Stimulated activated CD8-positive, alpha-beta memory T cell treated with anti-CD3 and anti-CD28 coated beads, Interleukin-15, amount 100 ng/mL, for 24 hours (primary cell): ENCODE measurements at places on chromosomes 7 and 10.

DNA sequence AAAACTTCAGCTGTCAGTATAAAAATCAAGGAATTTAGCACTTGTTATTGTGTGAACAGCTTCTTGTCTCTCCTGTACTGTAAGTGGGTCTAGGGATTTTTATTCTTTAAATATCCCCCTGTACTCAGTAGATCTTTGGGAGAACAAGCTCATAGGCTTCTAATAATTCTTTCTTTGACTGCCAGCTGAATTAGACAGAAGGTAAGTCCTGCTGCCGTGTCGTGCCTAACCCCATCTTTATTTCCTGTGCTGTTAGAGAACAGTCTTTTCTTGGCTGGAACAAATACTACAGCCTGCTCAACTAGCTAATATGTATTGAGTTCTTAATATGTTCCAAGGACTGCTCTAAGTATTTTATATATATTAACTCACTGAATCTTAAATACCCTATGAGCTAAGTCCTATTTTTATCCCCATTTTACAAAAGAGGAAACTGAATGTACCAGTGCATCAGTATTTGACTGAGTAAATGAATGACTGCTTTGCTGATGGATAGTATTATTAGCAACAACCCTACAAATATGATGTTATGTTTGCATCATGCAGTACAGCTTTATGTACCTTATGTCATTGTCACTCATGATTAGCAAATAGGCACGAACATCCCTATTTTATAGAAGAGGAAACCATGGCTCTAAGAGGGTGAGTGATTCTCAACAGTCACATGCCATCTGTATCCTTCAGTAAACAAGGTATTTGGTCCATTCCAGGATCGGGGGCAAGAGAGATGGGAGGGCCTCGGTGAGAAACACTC lies 5.5 kb upstream of the DUSP5 start:
- no peak for DNase-seq

DNA sequence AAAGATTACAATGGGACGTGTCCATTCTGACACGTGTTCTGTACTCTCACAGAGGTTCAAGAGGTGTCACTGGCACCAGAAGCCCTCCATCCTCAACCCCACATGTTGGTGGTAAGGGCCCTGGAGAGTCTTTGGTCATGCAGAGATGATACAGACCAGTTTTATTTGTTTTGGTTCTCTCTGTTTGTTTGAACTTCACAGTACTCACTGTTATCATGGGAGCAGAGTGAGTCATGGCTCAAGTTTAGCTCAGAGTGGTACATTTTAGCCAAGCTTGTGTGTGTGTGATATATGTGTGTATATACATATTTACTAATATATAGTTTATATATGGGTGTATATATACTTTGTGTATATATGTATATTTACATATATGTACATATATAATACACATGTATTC lies 935.6 kb downstream of the GRID1 start:
- DNase-seq: no peak

DNA sequence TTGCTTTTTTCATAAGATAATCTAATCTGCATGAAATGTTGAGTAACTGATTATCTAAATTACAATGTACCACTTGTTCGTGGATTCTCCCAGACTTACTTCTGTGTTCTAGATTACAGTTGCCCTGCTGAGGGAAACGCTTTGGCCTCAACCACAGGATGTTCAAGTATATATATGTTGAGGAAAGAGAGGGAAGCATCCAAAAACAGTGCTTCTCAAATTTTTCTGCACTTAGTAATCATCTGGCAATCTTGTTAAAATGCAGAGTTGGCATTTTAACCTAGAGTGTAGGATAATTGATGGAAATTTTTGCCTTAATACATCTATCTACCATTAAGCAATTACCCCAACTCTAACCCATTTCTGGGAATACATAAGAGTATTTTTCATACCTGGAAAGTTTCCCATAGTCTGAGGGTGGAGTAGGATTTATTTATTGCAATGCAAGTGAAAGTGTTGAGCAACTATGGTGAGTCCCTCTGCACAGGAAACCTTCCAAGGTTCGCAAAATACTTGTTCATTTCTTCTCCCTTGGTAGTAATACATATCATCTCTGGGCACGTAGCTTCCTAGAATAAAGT lies 59.6 kb upstream of the C1GALT1 start:
- no peak for DNase-seq

DNA sequence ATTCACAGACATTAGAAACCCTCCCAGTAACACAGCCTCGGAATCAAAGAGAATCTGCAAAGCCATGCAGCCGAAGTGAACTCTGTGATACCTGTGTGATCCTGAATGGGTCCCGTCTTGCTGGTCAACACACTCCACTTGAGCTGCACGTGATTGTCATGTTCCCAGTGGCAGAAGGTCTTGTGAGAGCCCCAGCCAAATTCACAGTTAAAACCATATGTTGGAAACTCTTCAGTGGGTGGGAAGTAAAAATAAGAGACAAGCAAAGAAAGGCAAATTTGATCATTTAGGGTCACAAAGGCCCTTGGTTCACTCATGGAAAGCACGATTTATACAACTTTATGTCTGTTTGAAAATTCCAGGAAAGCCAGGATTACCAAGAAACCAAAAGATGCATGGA lies 142.3 kb downstream of the NRP1 start:
- DNase-seq: no peak

- DNase-seq: no peak
Observed at GRCh38 chr10:43667317-43667731, 18.6 kb upstream of the ZNF32 start.

DNA sequence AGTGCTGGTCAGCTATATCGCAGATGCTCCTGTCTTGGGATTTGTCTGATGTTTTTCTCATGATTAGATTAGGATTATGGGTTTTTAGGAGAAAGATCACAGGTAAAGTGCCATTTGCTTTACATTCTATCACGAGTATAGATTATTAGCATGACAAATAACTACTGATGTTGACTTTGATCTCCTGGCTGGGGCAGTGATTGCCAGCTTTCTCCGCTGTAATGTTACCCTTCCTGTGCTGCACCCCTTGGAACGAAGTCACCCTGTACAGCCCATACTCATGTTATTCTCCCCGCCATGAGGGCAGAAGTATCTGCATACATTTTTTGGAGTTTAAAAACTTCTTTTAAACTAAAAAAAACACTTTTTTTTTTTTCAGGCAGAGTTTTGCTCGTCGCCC lies 10.8 kb upstream of the CLDN4 start:
- no peak for DNase-seq

DNA sequence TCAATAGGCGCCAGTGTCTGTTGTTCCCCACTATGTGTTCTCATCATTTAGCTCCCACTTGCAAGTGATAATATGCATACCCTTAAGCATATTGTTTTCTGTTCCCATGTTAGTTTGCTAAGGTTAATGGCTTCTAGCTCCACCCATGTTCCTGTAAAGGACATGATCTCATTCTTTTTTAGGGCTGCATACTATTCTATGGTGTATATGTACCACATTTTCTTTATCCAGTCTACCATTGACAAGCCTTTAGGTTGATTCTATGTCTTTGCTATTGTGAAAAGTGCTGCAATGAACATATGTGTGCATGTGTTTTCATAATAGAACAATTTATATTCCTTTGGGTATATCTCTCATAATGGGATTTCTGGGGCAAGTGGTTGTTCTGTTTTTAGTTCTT lies 77.8 kb upstream of the PLXDC2 start:
- no peak for DNase-seq

DNA sequence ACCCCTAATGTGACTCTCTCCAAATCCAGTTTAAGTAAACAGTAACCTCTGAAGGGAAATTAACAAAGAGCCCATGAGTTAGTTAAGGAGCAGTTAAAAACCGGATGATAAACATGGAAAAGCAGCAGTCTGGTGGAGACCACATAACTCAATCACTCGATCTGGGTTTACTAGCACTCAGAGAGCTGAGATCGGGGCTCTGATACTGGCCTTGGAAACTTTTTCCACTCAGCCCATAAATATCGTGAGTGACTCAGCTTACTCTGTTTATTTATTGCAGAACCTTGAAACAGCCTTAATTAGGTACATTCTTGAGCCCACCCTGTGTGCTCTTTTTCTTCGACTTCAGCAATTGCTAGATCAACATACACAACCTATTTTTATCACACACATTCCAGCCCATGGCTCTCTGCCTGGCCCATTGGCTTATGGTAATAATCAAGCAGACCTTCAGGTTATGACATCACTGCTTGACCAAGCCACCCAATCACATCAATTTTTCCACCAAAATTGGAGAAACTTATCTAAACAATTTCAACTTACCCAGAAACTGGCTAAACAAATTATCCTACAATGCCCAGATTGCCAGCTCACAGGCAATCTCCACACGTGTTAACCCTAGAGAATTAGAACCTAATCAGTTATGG lies 82.2 kb upstream of the GPR22 start:
- DNase-seq: no peak

DNA sequence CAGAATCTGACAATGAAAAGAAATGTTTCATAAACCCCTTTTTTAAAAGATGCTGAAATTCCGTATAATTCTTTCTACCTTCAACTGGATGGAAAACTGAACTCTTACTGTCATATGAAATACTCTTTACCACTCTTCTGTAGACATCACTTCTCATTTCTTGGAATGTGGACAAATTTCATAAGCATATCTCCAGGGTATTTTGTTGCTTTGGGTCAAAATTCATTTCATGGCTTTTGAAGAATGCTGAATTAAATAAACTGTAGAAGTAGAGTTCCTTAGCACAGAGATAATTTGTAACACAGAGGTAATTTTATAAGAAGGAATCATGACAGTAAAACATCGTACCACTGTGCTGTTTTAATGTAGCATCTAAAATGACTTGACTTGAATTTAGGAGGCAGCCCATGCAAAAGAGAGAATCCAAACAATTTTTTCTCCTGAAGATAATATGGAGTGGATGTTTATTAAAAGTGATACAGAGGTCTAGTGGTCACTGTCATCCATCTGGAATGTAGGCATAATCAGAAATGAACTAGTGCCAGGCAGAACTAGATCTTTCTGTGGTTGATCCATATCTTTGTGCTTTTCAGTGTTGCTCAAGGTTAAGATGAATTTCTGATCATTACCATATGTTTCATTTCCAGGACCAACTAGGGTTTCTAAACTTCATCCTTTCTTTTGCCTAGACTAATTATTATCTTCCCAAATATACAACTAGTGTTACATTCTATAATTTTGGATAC lies 492.0 kb downstream of the KIF20B start:
- DNase-seq: no peak

DNA sequence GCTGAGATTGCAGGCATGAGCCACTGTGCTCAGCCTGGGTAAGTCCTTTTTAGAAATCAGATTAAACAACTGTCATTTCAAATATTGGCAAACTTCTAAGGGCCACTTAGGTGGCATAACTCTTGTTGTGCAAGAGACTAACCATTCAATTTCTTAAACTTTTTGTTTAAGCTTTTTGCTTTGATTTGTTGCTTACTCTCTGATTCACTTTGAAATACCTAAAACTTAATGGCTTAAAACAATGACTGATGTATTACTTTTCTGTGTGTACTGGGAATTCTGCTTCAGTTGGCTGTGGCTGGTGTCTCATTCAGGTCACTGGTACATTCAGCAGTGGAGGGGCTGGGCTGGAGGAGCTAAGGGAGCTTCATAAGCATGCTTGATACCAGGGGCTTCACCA lies 28.9 kb downstream of the ZNF25 start:
- DNase-seq: no peak

DNA sequence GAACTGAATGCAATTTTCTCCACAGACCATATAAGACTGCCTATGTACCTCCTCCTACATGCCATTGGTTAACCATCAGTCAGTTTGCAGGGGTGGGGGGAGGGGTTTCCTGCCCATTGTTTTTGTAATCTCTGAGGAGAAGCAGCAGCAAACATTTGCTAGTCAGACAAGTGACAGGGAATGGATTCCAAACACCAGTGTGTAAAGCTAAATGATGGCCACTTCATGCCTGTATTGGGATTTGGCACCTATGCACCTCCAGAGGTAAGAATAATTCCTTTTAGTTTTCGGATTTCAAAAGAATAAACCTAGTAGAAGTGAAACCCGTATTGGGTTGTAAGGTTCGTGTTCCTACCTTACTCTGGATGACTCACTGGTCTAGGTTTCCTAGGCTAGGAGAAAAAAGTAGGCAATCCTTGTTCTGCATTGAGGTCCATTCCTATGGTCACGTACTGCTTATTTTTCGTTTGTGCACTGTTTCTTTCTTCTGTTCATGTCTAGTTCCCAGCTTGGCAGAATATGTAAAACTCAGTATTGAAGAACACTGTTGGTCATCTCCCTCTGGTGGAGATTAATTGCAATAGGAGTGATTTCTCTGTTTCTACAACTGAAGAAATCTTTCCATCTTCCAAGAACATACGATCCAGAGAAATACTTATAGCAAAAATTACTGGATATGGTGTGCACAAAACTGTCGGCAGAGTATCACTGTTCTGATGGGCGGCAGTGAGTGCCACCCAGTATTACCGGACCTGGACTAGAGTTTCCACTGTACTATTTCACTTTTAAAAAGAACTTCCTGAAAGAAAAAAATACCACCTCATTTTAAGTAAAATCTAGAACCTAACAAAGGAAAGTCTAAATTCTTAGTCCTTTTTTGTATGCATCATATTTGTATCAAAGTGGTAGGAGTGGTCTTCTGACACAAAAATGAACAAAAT lies at the start of gene AKR1C3:
Gene AKR1C3 (plus strand): TSS at position 150 of the 941 bp plus-strand sequence. CDS start 31 bp downstream, at position 181.
- DNase-seq: no peak

- no peak for DNase-seq
Observed at GRCh38 chr7:154736389-154736788, 266.5 kb downstream of the PAXIP1 start.

DNA sequence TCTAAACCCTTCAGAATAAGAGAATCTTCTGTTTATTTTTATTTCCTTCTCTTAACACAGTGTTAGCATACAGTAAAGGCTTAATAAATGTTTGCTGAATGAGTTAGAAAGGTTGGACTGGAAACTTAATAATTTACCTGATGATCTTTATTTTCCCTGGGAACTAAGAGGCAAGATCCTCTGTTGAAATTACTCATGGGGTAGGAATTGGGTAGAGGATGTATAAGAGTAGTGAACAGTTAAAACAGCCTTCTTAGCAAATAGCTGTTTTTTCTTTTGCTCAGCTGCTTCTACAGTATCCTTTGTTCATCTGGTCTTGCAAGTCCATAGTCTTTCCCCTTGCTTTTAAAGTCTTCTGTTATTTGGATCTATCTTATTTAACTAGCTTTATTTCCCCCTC lies 80.0 kb downstream of the AKAP9 start:
- no peak for DNase-seq

- DNase-seq: no peak
Observed at GRCh38 chr10:101091546-101092290, 29.9 kb downstream of the KAZALD1 start.

- no peak for DNase-seq
Observed at GRCh38 chr7:145957160-145957890, 159.3 kb upstream of the CNTNAP2 start.

DNA sequence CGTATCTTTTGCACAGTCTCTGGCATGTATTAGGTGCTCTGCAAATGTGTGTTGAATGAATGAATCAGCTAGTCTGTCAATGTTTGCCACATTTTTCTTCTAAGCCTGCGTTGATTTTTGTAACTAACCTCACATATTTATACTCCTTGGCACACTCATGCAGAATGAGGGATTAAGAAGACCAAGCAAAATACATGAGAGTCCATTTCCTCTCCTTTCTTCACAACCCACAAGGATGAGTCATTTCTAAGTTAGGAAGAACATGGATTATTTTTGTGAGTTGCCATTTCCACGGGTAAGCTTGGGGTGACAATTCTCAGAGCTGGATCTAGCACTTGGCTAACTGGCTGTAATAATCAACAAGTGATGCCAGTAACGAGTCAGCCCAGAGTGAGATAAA lies 158.8 kb downstream of the TWIST1 start:
- no peak for DNase-seq

GRCh38 chr7:39353615-39354376 lies 212.4 kb upstream of the YAE1 start:
- no peak for DNase-seq
